Daoy (cell line): ENCODE measurements at places on chromosomes 3 and 15. TPM values are rescaled to one million over a fixed set of nuclear protein-coding genes. Genes with fewer than 3 reads are reported as not detected.
A peak's percentile ranks its signal among the peaks of the same experiment; 100 is the strongest.

DNA sequence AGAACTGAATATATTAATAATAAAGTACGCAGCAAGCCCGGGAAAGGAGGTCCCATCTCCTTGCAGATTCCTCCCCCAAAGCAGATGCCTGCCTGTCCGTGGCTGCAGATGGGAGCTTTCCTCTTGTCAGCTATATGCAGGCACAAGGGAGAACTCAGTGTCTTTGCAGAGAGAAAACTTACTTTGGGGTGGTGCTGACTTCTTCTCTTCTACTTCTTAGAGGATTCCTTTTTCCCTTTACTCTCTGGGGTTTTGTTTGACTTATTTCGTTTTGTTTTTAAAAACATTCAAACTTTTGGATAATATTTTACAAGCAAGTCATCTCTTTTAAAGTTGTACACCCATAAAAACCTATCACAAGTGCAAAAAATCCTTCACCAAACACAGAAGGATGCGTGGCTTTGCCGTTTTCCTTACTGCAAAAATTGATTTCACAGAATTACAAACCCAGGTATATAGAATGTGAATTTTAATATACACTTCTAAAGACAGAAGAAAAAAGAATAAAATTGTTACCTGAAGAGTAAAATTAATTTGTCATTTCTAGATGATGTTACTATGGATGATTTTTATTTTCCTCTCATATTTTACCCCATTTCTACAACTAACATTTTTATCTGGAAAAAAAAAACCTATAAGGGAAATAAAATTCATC lies 65.3 kb upstream of the IGF1R start:
- no peak for DNase-seq

- DNase-seq = no peak
Observed at GRCh38 chr15:99850517-99850916, 117.3 kb upstream of the LYSMD4 start.

- DNase-seq = peak; percentile 61
Observed at GRCh38 chr15:80404057-80404760, at the start of gene ARNT2. Gene ARNT2, plus strand, starts transcription at chr15:80404382. Its CDS starts 134 bp downstream, at chr15:80404516.

DNA sequence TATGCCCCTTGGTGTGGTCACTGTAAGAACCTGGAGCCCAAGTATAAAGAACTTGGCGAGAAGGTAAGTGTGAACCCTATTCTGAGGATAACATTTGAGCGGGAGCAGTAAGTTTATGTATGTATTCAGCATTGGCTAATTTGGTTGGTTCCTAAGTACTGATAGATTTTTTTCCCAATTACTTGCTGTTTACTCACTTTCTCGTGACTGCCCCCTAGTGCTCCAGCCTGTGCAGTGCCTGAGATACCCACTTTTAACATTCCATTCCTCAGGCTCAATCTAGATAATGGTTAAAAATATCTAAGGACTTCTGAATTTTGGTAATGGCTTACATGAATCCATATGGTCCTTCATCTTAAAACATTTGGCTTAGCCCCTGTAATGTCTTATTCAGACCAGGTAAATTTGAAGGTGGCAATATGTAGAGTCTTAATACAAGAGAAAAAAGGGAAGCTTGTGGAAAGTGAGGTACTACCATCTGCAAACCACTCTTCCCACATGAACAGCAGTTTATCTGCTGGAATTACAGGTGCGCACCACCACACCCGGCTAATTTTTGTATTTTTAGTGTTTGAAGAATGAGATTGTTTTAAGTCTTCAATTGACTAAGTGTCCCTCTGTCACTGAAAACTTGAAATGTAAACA lies 7.1 kb downstream of the ELL3 start:
- peak; percentile 52 for DNase-seq

DNA sequence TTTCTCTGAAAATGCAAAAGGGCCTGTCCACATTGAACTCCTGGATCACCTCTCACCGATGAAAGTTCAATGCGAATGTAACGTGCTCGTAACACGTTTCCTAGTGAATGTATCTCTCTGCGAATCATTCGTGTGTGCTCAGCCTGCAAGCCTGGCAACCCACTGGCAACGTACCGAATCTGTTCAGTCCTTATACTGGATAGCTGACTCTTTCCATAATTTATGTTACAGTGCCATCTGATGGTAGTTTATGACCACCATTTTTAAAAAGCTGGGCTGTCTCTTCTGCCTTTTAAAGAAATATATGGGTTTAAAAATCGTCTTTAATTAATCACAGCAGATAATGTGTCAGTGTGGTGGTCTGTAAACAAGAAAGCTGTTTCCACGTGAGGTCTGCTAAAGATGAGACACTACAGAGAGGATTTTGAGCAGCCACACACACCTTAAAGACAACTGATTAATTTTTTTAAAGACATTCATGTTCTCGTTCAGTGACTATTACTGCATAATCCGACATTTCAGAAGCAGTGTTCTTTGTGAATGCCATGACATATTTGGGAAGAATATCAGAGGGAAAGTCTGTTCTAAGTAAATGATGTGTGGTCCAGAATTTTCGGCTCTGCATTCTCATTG lies 69.4 kb upstream of the FOXP1 start:
- peak; percentile 53 for DNase-seq

- DNase-seq = peak; percentile 72
Observed at GRCh38 chr3:124832782-124833709, 54.1 kb downstream of the ITGB5 start.

DNA sequence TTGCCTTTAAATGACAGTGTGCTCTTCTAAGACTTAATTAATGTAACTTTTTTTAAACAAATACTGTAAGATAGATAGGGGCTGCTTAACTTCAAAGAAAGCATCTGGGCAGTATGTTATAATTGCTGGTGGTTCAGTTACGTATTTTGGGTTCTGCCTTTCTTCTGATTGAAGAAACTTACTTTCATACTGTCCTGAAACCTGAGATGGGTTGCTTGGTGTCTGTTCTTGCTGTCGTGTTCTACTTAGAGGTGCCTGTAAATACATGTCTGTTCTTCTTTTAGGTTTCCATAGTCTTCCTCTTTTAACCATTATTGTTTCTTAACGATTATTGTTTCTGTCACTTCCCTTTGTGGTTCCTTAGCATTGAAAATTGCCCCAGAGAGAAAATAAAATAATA lies 297.7 kb upstream of the CHRM5 start:
- DNase-seq = no peak

GRCh38 chr3:3726549-3726948 lies 72.7 kb upstream of the LRRN1 start:
- no peak for DNase-seq

- no peak for DNase-seq
Observed at GRCh38 chr3:123129092-123129491, 62.3 kb downstream of the PDIA5 start.

- no peak for DNase-seq
Observed at GRCh38 chr3:16400106-16400931, 113.2 kb downstream of the RFTN1 start.

DNA sequence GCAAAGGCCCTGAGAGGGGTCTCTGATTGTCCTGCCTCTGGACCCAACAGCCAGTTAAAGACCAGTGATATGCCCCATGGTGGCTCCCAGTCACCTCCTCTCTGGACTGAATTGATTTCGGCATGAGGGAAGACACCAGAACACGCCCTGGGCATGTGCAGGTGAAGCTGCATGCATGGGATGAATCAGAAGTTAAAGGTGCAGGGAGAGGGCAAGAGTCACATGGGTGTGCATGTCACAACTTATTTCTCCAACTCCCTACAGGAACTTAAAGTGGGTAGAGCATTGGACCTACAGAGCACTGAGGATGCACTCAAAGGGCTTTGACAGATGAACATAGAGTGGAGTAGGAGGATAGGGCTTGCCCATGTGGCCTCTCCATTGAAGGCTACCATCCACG lies 16.9 kb upstream of the RHCG start:
- DNase-seq = no peak

DNA sequence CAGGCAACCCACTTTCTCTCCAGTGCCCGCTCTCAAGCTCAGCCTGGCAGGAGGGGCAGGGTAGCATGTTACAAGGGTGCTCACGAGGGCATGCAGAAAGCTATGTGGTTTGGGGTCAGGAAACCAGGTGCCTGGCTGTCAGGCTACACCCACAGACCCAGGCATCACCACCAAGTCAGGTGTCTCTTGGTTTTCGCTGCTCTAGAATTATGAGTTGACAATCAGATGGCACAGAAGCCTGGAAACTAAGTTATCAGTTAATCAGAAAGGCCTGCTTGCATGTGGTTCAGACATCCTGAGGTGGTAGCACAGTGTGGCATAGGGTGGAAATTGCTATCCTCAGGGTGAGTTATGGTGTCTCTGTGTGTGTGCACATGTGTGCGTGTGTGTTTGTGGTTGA lies 16.2 kb upstream of the CCR9 start:
- no peak for DNase-seq

DNA sequence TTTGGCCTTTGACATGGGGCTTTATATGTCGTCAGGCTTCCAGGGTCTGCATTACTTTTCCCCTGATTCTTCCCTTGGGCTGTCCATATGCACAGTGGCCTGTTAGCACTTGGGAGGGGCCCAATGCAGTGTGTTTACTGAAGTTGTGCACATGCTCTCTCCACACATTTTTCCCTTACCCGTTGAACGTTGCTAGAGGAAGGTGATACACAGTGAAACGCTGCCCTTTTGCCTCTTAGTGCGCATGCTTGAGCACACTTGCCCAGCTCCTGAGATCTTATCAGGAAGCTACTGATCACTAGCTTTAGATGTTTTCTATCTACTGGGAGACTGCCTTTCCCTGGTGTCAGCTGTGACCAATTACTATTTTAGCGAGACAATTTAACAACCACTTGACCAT lies 1198.0 kb downstream of the ROBO1 start:
- peak; percentile 8 for DNase-seq

- no peak for DNase-seq
Observed at GRCh38 chr3:138136201-138136600, 4.0 kb upstream of the A4GNT start.

DNA sequence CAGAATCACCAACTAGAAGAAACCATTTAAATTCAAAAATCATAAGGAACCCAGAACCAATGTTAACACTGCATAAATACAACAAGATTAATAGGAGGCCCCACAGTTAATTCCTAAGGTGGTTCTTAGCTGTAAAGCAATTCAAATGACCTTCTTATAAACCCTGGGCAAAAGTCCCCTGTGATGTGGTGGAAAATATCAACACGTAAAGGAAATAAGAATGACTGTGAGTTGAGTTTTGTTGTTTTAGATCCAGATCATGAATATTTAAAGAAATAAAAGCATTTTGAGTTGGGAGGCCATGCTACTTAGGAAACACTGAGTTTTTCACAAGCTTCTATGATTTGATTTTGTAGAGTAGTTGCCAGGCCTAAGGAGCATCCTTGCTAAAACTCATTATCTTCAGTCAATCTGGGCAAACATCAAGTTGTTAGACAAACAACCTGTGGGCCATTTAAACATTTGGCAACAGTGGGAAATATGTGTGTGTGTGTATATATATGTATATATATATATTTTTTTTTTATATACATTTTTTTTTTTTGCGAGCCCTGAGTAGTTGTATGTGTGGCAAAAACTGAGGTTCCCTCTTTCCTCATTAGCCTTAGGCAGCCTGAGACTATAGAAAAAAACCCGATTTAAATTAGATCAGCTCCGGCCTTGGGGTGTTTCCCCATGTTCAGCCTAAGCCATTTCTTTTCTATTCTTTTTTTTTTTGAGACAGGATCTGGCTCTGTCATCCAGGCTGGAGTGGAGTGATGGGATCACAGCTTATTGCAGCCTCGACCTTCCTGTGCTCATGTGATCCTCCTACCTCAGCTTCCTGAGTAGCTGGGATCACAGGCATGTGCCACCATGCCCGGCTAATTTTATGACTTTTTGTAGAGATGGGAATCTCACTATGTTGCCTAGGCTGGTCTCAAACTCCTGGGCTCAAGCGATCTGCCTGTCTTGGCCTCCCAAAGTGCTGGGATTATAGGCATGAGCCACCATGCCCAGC lies 8.0 kb upstream of the PXK start:
- DNase-seq = no peak

GRCh38 chr3:50626401-50626800 lies 9.4 kb downstream of the MAPKAPK3 start:
- no peak for DNase-seq

DNA sequence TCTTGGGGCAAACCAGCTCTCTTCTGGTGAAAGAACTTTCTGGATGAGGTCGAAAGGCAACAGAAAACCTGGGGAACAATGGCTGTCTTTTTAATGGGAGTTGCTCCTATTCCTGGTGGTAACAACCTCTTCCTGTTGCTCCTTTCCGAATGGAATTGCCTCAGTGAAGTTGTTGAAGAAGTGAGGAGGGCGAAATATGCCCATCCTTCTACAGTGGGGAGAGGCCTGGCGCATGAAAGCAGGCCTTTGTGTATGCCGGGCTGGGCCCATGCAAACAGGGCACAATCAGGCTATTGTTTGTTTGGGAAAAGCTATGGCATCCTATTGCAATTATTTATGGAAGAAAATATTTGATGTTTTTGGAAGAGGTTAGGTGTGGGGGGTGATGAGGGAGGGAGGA lies 166.9 kb downstream of the IGF1R start:
- DNase-seq = no peak

DNA sequence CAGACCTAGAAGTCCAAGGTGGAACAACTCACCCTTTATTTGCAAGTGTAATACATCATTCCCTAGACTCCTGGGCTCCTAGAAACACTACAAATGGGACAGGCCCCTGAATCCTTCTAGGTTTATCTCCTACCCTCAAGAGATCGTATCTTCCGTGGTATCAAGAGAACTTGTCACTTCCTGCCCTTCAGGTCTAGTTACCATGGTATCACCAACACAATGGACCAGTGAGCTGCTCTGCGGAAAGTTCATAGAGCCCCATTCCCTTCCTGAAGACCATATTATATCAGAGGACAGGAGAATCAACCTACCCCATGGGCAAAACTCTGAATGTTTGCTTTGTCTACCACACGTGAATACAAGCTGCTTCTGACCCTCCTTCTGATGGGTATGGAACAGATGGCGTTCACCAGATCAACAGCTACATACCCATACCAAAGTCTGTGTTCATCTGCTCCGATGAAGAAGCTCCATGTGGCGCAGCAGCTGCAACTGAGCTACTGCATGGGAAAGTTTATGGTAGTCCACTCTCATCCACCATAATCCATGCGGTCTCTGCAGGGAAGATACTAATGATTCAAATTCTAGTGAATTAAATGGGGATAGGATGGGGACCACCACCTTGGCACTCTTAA lies 84.6 kb upstream of the KLF13 start:
- no peak for DNase-seq

DNA sequence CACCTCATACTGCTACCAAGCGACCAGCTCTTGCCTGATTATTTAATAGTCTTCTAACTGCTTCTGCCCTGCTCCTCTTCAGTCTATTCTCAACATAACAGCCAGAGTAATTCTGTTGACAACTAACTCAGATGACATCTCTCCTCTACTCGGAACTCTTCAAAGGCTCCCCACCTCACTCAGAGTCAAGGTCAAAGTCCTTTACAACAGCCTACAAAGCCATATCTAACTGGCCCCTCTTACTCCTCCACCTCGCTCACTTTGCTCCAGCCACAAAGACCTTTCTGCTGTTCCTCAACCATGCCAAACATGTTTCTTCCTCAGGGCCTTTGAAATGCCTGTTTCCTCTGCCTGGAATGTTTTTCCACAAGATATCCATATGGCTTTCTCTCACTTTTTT lies 43.6 kb downstream of the PIK3R4 start:
- DNase-seq = no peak

- DNase-seq = no peak
Observed at GRCh38 chr3:15520185-15520584, 1.3 kb downstream of the COLQ start.

CALML4 gene
- 2.3 and 4.2 TPM in 2 replicates for total RNA-seq

ATP8B4 gene
- total RNA-seq = not detected in 2 replicates

HEMK1 gene
- 9.1 and 9.7 TPM in 2 replicates for total RNA-seq

PRSS50 gene
- not detected in 2 replicates for total RNA-seq

PAQR5 gene
- 0.51 and 0.91 TPM in 2 replicates for total RNA-seq

NPAP1 gene
- total RNA-seq = 0.03 and 0.17 TPM in 2 replicates
